CD4-positive, alpha-beta T cell treated with Interleukin-17A for 4 hours (primary cell): ENCODE measurements at places on chromosomes 11 and 22.

- no peak for DNase-seq
Measured at GRCh38 chr22:38109371-38110001, 998 bp downstream of the BAIAP2L2 start.

DNA sequence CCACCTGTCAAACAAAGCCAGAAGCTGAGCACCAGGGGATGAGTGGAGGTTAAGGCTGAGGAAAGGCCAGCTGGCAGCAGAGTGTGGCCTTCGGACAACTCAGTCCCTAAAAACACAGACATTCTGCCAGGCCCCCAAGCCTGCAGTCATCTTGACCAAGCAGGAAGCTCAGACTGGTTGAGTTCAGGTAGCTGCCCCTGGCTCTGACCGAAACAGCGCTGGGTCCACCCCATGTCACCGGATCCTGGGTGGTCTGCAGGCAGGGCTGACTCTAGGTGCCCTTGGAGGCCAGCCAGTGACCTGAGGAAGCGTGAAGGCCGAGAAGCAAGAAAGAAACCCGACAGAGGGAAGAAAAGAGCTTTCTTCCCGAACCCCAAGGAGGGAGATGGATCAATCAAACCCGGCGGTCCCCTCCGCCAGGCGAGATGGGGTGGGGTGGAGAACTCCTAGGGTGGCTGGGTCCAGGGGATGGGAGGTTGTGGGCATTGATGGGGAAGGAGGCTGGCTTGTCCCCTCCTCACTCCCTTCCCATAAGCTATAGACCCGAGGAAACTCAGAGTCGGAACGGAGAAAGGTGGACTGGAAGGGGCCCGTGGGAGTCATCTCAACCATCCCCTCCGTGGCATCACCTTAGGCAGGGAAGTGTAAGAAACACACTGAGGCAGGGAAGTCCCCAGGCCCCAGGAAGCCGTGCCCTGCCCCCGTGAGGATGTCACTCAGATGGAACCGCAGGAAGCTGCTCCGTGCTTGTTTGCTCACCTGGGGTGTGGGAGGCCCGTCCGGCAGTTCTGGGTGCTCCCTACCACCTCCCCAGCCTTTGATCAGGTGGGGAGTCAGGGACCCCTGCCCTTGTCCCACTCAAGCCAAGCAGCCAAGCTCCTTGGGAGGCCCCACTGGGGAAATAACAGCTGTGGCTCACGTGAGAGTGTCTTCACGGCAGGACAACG lies 11.7 kb downstream of the CXCR5 start:
- peak; percentile 85 for DNase-seq

- DNase-seq = no peak
Measured at GRCh38 chr11:9639985-9640384, 23.9 kb upstream of the SWAP70 start.

- no peak for DNase-seq
Measured at GRCh38 chr11:119700536-119701346, 28.3 kb downstream of the NECTIN1 start.

- DNase-seq = no peak
Measured at GRCh38 chr11:103659743-103660142, 376.7 kb upstream of the DDI1 start.
